HuH-7 (cell line): ENCODE measurements at places on chromosomes 16 and 17.
A peak's percentile ranks its signal among the peaks of the same experiment; 100 is the strongest.

GRCh38 chr17:42845556-42845917 lies 1.2 kb downstream of the AOC2 start:
- no peak for DNase-seq

GRCh38 chr16:86610779-86611524 lies 32.6 kb downstream of the FOXL1 start:
- no peak for DNase-seq

- DNase-seq = peak; percentile 32
Measured at GRCh38 chr17:20095336-20096080, 86.3 kb downstream of the SPECC1 start.

- no peak for DNase-seq
Measured at GRCh38 chr16:79887541-79888540, 287.3 kb upstream of the MAF start.

DNA sequence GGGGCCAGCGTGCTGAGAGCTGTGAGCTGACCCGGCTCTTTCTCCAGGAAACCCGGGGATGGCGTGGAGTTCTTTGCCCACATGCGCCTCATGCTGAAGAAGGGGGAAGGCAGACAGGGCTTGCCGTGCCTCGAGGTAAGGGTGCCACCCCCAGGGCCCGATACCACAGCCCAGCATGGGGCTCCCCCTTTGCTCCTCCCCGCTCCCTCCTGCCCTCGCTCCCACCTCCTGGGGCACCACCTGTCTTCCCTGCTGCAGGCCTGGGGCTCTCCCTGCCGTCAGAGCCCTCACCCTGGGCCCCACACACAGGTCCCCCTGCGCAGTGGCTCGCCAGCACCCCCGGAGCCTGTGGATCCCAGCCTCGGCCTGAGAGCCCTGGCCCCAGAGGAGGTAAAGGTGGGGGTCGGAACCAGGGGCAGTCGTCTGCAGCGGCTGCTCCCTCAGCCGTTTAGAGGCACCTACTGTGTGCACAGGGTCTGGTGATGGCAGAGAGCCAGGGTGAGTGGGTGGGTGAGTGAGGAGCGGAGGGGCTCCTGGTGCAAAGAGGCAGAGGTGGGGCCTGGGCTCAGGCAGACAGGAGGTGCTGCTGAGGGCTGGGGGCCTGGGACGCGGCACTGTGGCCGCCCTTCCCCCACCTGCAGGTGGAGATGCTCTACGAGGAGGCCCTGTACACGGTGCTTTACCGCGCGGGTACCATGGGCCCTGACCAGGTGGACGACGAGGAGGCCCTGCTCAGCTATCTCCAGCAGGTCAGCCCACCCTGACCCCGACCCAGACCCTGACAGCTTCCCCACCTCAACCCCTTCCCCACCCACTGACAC lies 5.6 kb downstream of the BAIAP3 start:
- DNase-seq = no peak

- DNase-seq = no peak
Measured at GRCh38 chr16:86978445-86979030, 338.7 kb downstream of the C16orf95 start.
